ENCODE measurements at places on chromosomes 11 and 22. TPM values are rescaled to one million over a fixed set of nuclear protein-coding genes. Genes with fewer than 3 reads are reported as not detected.

HTR3B gene
- not detected for total RNA-seq

UBQLN3 gene
- 0.09 TPM for total RNA-seq

KRTAP5-1 gene
- total RNA-seq = not detected

GRCh38 chr11:76035020-76035419 lies 171.3 kb downstream of the WNT11 start:
- no peak overlapping the region for H3K4me3 ChIP-seq
- H3K27me3 ChIP-seq = no peaks in the 10 kb centered on the region
- no peaks in the 10 kb centered on the region for H3K36me3 ChIP-seq
- no peak overlapping the region for H3K27ac ChIP-seq
- H3K4me1 ChIP-seq = no peaks in the 10 kb centered on the region
- DNase-seq = no peak

- H3K4me1 ChIP-seq = peaks cover 16% of the 10 kb centered on the region
- H3K4me3 ChIP-seq = no peak overlapping the region
- H3K27me3 ChIP-seq = peaks cover 12% of the 10 kb centered on the region
- no peak for DNase-seq
- no peaks in the 10 kb centered on the region for H3K36me3 ChIP-seq
- no peak overlapping the region for H3K27ac ChIP-seq
Observed at GRCh38 chr11:27717801-27718229, 17.6 kb upstream of the BDNF start.

Measured in liver (tissue), 10 donors.